Activated T-helper 17 cell treated with anti-CD3 and anti-CD28 coated beads, Interleukin-2, amount 50 U/mL, for 72 hours (primary cell): ENCODE measurements at places on chromosomes 12 and 14.
A peak's percentile ranks its signal among the peaks of the same experiment; 100 is the strongest.

DNA sequence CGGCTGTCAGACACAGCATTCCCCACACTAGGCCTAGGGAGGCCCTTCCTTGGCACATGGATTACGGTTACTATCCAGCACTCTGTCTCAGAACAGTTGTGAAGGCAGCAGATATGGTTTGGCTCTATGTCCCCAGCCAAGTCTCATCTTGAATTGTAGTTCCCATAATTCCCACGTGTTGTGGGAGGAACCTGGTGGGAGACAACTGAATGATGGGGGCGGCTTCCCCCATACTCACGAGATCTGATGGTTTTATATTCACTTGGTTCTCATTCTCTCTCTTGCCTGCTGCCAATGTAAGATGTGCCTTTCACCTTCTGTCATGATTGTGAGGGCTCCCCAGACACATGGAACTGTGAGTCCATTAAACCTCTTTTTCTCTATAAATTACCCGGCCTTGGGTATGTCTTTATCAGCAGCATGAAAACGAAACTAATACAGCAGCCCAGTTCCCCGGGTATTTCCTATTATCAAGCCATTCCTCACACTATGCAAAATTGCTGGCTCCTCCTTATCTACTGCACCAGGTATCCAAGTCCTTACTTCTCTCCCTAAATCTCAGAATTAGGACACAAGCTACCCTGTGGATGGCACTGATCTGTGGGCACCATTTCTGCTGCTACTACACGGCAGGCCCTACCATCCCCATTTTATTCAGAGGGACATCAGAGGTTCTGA is 33.3 kb downstream of the NT5DC3 start:
- no peak for ATAC-seq

- ATAC-seq, result no peak
Measured at GRCh38 chr12:119630962-119631550, 36.9 kb upstream of the PRKAB1 start.

GRCh38 chr14:56293506-56293905 is 175.3 kb downstream of the PELI2 start:
- peak; percentile 21 for ATAC-seq

- ATAC-seq, result no peak
Measured at GRCh38 chr12:1814266-1814665, 6.1 kb upstream of the LRTM2 start.

DNA sequence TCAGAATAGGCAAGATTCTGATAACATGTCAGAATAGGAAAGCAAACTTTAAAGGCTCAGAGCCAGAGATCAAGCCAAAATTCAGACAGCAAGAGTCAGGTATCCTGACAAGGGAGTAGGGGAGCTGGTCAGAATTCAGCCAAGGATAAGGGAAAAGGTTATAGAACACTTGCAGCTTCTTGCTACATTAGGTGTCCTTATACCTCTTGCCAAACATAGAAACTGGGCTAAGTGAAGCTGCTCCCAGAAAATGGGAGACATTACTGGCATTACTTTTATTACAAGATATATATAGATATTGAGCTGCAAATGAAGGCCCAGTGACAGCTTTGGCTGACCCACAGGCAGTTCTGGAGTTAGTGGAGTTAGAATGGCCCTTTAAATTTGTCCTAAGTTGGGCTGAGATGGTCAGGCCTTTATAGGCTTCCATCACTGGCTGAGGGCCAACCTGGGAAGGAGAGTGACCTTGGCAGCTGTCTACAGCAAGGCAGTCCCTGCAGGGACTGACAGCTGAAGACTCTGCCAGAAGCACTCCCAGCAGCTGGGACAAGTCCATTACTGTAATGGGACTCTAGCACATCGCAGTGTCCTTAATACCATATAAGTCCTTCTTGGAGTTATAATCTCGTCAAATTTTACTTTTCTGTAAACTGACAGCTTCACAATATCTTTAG is 83.0 kb downstream of the LRRC9 start:
- ATAC-seq, result no peak

DNA sequence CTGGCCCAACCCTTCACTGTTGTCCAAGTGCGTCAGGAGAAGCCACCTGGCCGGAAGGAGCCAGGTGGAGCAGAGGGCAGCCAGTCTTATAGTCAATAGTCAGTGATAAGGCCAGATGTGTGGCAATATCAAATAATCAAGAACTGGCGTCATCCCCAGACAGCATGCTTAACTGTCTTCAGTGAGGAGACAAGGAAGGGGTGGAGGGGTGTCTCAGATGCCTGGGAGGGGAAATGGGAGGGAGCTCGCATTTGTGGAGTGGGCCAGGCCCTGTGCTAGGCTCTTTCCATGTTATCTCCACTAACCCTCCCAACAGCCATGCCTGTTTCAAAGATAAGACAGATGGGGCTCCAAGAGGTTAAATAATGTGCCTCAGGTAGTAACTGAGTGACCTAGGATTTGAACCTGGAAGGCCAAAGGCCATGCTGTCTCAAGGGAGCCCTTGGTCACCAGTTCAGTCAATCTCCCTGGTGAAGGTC is 48.9 kb upstream of the FOS start:
- no peak for ATAC-seq

- no peak for ATAC-seq
Measured at GRCh38 chr14:100077441-100077840, 12.2 kb downstream of the EVL start.

GRCh38 chr12:1881301-1881700 is 37.2 kb downstream of the CACNA2D4 start:
- no peak for ATAC-seq

DNA sequence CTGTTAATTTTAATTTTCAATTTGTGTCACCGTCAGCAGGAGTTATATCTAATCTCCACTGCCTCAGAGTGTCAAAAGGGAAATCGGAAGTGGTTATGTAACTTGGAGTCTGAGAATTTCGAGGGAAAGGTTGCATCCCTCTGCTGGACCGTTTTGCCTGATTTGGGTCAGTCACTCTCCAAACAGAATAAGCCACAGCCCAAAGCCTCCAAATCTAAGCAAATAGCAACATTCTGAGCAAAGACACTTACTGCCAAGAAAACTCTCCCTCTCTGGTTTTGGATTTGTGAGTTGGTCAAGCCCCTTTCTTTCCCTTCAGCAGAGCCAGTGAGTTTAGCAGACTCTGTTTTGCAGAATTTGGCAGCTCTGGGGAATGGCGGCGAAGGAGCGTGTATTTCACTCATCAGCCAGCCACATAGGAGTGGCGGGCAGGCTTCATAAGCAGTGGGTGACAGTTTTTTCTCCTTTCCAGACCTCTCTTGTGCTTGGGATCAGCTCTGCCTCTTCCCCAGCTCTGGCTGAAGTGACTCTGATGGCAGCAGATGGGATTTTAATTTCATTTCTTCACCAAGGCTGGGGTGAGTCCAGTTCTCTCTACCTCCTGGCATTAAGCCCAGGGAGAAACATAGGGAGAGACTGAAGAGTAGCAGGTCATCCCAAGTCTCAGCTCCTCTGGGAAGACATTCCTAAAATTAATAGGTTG is 218.7 kb upstream of the NOS1 start:
- ATAC-seq, result no peak

DNA sequence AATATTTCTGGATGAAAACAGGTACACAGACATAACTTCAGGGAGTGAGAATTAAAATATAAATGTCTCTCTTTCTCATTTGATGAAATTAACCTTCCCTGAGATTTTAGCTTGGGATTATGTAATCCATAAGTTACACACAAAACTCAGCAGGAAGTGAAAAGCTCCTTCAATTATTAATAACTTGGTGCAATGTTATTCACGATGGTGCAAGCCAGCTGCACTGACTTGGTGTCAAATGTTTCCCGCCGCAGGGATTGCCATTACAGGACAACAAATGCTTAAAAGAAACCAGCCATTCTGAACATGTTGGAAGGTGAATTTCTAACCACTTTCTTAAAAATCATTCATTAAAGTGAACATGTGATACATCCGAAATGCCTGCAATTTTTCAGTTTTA is 250.4 kb downstream of the FOXN3 start:
- ATAC-seq, result no peak

DNA sequence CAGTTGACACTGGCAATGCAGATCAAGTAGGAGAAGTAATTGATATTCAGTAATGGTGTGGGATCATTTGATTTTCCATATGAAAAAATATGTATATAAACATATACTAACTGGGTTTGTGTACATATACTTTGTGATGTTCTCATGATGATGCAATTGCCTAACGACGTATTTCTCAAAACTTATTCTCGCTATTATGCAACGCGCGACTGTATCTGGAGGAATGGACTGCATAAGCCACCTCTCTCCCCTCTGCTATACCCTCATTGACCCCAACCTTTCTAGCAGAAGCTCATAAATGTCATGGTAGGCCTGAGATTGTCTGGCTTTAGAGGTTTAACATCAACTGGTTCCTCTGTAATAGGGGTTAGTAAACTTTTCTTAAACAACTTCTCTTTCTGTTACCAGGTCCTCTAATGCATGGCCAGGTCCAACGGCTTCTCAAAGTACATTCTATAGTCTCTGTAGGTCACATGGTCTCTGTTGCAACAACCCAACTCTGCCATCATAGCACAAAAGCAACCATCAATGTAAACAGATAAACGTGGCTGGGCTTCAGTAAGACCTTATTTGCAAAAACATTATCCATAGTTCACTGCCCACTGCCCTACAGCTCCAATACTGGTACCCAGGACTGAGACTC is 59.3 kb downstream of the FOXN3 start:
- no peak for ATAC-seq

- no peak for ATAC-seq
Measured at GRCh38 chr14:99740411-99740810, 52.8 kb upstream of the EML1 start.

GRCh38 chr14:73358187-73358586 is 100.2 kb downstream of the NUMB start:
- ATAC-seq, result no peak

DNA sequence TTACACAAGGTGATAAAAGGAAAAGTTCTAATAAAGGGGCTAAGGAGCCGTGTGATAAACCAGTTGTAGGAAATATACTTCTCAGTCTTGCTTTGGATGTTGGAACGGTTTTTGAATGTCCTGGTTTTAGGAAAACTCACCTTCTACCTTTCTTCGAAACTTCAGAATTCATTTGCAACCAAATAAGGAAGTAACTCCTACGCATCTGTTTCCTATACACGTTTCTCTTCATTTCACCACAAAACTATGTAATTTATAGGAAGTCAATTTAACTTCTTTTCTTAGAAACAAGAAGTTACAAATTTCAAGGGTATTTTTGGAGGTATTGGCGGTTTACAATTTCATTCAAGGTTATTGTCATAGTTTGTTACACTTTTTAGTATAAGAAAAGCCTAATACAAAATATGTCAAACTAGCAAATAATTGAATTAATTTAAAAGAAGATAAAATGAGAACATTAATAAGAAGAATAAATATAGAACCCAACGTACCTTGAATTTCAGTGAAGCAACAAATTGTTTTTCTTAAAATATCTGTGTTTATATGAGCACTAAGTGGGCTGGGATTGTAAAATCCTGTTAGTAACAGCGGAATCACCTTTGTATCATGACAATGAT is 33.2 kb upstream of the CD69 start:
- no peak for ATAC-seq

GRCh38 chr12:119391673-119392072 is 57.1 kb downstream of the CCDC60 start:
- ATAC-seq, result no peak

DNA sequence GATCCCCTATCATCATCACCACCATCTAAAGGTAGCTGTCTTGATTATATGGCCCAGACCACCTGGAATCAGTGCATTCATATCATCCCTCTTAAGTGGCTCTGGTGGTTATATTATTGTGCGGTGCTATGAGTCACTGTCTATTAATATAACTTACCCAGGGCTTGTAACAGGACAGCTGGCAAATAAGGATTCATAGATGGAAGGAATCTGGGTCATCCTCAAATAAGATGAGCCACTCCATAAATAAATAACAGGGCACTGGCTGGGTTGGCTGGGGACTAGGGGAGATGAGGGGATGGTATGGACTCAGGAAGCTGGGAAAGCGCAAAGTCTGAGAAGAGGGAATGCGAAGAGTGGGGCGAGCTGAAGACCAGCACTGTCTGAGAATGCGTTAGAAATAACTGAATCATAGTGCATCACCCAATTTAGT is 216.1 kb downstream of the NUAK1 start:
- no peak for ATAC-seq

- ATAC-seq, result no peak
Measured at GRCh38 chr14:104753528-104754212, 723 bp downstream of the SIVA1 start.

DNA sequence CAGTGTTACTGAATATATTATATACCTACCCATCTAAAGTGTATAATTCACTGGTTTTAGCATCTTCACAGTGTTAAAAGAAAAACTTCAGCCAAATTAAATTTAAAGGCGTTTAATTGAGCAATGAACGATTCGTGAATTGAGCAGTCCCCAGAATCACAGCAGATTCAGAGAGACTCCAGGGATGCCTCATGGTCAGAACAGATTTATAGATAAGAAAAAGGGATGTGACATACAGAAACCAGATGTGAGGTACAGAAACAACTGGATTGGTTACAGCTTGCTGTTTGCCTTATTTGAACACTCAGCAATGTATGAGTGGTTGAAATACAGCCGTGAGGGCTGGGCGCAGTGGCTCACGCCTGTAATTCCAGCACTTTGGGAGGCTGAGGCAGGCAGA is 84.6 kb downstream of the WNK1 start:
- ATAC-seq, result no peak

DNA sequence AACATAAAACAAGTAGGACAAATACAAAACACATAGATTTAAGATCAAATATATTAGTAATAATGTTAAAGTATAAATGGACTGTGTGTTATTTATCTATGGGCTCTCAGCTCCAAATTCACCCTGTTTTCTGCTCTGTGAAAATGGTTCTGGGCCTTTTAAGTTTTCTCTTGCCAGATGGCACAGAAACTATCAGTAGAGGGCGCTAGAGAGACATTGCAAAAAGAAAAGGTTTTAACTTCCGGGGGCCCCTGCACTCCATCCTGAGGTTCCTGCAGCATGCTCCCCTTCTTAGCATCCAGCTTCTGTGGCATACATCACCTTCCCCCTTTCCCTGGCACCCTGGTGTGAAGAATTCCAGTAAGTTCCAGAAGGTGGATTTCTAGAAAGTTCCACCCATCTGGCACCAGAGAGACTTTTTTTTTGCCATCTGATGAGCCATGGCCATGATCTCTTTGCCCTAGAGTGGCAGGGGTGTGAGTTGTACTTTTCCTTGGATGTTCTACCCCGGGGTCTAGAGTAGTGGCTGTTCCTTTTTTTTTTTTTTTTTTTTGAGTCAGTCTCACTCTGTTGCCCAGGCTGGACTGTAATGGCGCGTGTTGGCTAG is 29.3 kb downstream of the ZCRB1 start:
- no peak for ATAC-seq

- ATAC-seq, result no peak
Measured at GRCh38 chr12:103422328-103422727, 73.4 kb downstream of the C12orf42 start.

DNA sequence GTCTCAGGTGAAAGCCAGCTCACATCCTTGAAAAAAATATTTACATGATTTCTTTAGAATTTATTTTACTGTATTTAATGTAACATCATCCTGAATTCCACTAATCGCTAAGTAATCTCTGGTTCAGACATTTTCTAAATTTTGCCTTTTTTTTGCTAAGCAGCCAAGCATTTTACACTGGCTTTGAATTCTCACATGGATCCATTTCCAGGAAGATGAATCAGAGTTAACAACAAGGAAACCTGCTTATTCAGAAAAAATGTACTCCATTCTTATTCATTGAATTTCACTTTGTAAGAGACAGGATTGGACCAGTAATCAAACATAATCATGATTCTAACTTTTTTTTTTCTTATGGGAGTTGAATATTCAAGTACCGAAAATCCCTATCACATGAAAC is 1785.1 kb upstream of the FLRT2 start:
- ATAC-seq, result no peak
